ENCODE measurements at places on chromosomes 7 and 10.
A peak's percentile ranks its signal among the peaks of the same experiment; 100 is the strongest.

- DNase-seq: no peak
These were observed 98.5 kb downstream of the WDR11 start for GRCh38 chr10:120949609-120950031.

- DNase-seq: peak; percentile 10
These were observed 20.3 kb upstream of the GJC3 start for GRCh38 chr7:99949645-99950228.

GRCh38 chr7:1112625-1113547, 25.0 kb downstream of the GPER1 start:
- no peak for DNase-seq

DNA sequence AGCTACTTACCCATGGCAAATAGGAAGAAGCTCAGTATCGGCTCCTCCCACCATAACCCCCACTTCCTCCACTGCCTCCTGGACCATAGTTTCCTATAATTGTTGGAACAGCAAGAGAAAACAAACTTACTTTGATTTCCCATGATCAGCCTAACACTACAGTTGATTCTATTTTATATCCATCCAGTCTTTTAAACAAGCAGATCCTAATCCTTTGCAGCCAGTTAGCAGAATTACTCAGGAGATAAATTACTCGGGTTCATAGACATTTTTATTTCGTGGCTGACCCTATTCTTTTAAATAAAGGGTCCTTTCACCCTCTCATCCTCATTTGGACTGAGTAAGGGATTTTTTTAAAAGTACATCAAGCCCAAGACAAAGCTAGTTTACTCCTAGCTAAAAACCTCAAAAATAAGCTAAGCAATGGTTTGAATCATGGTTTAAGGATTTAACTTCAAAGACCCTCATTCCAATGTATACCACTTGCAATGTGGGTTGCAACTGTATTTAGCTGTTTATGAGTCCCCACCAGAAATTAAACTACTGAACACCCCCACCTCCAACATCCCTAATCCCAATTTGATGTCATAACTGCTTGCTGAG, 8.0 kb downstream of the HNRNPA2B1 start:
- DNase-seq: peak; percentile 40

DNA sequence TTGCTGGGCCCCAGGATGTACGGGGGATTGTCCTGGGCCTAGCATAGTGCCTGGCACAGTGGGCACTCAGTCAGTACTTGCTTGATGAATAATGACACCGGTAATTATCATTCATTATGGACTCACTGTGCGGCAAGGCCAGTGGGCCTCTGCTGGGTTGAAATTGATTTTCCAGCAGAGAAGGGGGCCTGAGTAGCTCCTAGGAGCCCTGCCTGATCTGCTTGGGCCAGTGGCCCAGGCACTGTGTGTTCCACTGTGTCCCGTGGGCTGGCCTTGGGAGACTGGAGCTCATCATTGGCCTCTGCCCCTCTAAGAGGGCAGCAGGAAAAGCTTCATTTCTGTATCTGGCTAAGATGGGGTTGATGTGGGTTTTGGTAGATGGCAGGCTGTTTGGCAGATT, 1.4 kb downstream of the CHST3 start:
- DNase-seq: no peak

DNA sequence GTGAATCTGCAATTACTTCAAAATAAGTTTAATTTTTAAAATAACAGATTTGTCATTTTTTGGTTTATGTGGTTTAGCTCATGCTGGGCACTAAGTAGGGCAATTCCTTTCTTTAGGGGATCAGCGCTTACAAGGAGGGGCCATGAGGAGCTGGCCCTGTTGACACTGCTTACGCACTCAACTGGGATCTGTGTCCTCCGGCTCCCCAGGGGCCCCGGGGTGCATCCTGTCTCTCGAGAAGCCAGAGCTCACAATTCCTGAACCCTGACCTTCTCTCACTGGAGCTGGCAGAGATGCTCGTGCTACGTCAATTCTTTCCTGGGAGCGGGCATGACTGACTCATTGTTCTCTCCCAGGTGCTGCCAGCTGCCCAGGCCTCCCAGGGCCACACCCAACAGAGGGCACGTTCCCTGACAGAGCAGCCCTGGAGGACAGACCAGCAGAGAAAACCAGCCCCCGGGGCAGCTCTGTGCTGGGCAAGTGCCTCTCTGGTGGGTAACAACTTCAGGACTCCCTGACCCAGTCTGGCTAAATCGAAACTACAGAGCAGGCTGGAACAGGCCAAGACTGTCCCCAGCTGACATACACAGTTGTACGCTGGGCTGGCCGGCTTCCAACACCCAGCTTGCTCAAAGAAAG, 36.8 kb downstream of the CTBP2 start:
- DNase-seq: no peak

- no peak for DNase-seq
These were observed 3.3 kb upstream of the PCBD1 start for GRCh38 chr10:70891627-70892026.

GRCh38 chr7:45567713-45568112, 6.5 kb upstream of the ADCY1 start:
- DNase-seq: no peak

DNA sequence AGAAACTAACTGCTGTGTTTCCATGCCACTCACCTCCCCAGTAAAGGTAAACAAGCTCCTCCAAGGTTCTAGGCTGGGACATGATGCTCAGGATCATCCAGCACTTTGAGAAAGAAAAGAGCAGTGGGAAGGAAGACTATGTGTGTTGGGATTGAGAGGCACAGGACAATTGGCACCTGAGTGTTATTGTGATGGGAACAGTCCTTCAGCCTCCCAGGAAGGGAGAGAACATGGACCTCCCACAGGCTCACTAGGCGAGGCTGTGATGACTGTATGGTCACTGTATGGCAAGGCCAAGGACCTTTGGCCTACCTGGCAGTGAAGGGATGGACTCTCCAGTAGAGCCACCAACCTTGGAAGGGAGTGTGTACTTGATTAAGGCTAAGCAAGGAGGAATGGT, 123.2 kb upstream of the UNC5B start:
- DNase-seq: no peak

DNA sequence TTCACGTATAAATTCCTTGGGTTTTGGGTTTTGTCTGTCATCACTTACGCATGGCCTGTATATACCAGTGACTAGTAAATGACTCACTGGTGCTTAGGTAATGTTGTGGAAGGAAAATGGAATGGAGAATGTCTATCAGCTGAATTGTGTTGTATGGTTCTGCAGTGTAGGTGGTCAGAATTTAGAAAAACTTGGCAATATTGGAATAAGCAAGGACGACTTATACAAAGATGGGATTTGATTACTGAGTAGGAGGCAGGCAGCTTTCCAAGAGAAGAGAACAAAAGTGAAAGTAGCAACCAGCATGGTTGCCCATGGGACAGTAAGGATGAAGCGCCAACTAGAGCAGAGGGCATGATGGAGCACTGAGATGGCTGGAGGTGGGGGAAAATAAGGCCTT, 168.6 kb upstream of the CSTF2T start:
- no peak for DNase-seq

DNA sequence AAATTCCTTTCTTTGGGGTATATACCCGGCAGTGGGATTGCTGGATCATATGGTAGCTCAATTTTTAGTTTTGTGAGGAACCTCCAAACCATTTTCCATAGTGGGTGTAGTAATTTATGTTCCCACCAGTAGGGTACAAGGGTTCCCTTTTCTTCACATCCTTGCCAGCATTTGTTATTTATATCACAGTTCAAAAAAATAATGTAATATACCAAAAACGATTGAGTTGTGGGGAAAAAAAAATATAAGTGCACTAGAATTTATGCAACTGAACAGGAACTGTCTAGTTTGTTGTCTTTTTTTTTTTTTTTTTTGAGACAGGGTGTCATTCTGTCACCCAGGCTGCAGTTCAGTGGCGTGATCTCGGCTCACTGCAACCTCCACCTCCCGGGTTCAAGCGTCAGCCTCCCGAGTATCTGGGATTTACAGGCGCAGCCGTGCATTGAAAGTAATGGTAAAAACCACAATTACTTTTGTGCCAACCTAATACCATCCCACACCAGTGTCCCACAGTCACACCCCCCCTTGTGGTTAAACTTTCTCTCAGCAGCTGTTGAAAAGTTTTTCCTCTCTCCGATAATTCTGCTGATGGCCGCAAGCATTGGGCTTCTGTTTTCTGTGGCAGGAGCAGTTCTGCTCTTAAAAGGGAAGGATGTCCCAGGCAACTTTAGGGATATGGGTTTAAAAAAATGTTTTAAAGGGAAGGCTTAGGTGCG, 6.8 kb upstream of the LAT2 start:
- DNase-seq: peak; percentile 86

- DNase-seq: no peak
These were observed 19.9 kb upstream of the GGCT start for GRCh38 chr7:30524545-30524944.
